ENCODE measurements at places on chromosomes 7 and 10.

DNA sequence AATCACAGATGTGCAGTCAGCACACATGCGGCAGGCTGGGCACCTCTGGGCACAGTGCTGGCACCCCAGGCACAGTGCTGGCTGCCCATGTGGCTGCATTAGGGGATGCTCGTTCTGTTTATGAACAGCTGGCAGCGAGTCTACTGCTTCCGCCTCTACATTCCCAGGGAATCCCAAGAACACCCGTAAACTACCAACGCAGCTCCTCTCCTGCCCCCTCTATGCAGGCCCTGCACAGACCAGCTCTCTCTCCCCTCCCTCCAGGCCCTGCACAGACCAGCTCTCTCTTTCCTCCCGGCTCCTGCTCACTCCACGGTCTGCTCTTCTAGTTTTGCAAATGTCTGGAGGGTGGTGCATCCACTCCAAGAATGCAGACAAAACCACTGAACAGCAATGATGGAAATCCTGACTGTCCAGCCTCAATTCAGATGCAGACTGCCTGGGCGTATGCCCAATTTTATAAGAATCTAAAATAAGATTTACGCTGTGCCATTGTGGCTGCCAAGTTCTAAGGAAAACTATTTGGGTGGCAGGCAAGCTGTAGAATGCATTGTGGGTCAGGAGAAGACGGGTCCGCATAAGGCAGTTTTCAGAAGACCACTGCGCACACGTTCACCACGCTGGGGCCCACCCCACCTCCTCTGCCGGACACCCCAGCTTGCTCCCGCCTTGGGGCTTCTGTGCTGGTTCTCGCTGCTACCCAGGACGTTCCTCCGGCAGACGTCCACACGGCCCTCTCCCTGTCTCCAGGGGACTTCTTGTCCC is 234.6 kb downstream of the ZMYND11 start:
- DNase-seq, result no peak

GRCh38 chr10:132609211-132609610 is 71.6 kb downstream of the INPP5A start:
- DNase-seq, result no peak

GRCh38 chr7:22784346-22784745 is 38.3 kb downstream of the TOMM7 start:
- no peak for DNase-seq

GRCh38 chr7:20019757-20020432 is 197.3 kb downstream of the MACC1 start:
- no peak for DNase-seq

GRCh38 chr10:21746118-21746517 is 212.1 kb downstream of the MLLT10 start:
- DNase-seq, result no peak

- DNase-seq, result no peak
These were observed at the start of gene FGFR2 for GRCh38 chr10:121598263-121599249. Gene FGFR2 (minus strand): TSS chr10:121598444. CDS start chr10:121593817, 4,627 bp downstream.

Data from activated T-helper 9 cell treated with anti-CD3 and anti-CD28 coated beads, Interleukin-2, amount 50 U/mL, for 16 hours (primary cell).